ENCODE measurements at places on chromosomes 11 and 22. TPM values are rescaled to one million over a fixed set of nuclear protein-coding genes. Genes with fewer than 3 reads are reported as not detected.
A peak's percentile ranks its signal among the peaks of the same experiment; 100 is the strongest.

Gene PSMC3
- total RNA-seq = 211 TPM

GRCh38 chr22:42160830-42161696 is 30.5 kb upstream of the CYP2D6 start:
- no peak for DNase-seq

Gene POLR2F
- total RNA-seq = 162 TPM

DNA sequence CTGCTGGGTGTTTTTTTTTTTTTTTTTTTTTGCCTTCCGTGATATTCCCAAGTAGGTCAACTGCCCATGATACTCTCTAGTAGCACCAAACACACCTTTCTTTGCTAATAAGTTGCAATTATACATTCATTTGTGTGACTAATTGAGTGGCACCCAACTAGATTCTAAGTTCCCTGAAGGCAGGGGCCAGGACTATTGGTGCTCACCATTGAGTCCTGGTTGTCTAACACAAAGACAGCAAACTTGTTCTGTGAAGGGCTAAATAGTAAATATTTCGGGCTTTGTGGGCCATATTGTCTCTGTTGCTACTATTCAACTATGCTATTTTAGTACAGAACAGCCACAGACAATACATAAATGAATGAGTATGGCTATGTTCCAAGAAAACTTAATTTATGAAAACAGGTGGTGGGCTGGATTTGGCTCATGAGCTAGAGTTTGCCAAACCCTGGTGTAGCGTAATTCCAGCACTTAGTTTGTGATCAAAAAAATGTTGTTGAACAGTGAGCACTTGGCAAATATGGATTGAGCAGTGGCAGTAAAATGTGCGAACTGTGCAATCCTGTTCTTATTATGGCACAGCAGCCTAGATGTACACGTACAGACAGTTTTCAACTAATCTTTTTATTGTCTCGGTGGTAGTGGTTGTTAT is 11.3 kb downstream of the ENDOD1 start:
- no peak for DNase-seq

- no peak for DNase-seq
Observed at GRCh38 chr11:17807034-17807433, 72.5 kb downstream of the KCNC1 start.

DNA sequence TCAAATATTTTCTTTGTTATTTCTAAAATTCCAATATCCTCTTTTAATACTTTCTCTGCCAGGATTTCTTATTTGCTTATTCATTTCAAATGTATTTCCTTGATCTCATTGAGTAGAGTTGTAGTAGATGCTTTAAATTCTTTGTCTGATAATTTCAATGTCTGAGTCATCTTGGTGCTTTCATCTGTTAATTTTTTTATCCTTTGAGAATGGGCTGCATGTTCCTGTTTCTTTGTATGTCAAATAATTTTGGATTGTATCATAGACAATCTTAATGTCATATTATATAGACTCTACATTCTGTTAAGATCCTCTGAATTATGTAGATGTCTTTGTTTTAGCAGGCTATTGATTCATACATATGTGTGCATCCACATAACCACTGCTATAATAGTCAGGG is 57.5 kb downstream of the MYEOV start:
- DNase-seq = no peak

Gene SLC5A1
- total RNA-seq = not detected

DNA sequence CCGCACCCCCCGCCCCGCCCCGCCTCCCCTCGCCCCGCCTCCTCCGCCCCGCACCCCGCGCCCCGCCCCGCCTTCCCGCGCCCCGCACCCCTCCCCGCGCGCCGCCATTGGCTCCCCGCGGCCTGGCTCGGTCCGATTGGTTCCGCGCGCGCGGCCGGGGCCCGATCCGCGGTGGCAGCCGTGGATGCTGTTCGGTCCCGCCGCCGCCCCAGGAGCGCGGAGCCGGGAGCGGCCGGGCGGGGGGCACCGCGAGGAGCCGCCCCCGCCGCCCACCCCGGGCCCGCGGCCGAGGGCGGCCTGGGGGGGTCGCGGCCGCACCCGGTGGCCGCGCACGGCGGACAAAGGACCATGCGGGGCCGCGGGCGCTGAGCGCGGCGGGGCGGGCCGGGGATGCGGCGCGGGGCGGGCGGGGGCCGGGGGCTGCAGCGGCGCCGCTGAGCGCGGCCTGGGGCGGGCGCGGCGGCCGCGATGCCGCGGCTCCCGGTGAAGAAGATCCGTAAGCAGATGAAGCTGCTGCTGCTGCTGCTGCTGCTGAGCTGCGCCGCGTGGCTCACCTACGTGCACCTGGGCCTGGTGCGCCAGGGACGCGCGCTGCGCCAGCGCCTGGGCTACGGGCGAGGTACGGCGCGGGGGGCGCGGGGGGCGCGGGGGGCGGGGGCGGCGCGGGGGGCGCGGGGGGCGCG is at the start of gene B4GALNT4:
B4GALNT4 (plus strand) TSS at position 164 of the 683 bp plus-strand sequence; CDS start at position 469, 305 bp downstream.
- DNase-seq = peak; percentile 95

Gene SPI1
- 33.7 TPM for total RNA-seq

Gene BAIAP2L2
- total RNA-seq = 0.13 TPM

- DNase-seq = no peak
Observed at GRCh38 chr11:77175869-77176539, 48.0 kb downstream of the MYO7A start.

Gene TEAD1
- 17.7 TPM for total RNA-seq

Gene SMCO4
- total RNA-seq = 18.5 TPM

DNA sequence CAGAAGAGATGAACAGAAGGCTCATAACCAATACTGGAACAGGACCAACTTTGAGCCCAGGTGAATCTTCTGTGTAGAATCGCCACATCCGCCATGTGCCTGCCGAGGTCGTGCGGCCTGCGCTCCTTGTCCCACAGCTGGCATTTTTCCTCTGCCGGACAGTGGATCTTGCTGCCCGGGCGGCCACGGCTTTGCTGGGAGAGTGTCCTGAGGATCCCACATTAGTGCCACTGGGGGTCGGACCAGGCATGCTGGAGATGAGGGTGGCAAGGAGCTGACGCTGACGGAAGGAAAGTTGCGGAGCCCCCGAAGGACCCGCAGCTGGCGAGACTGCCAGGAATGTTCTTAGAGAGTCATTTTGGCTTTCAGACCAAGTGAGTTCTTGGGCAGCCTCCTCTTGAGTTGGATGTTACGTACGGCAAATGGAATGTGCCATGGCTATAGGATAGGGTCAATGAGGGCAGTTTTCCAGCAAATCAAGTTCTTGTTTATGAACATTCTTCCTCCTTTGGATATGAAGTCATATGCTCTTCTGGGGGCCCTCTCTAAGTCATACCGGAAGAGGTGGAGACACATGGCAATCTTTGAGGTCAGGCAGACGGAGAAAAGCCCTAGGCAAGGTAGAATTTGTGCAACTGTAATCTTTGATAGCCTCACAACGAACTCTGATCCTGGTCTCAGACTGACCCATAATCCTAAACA is 57.4 kb upstream of the NUP160 start:
- DNase-seq = no peak

- no peak for DNase-seq
Observed at GRCh38 chr11:119424775-119425174, 1.8 kb upstream of the THY1 start.

Gene AIFM3
- total RNA-seq = 0.20 TPM

- no peak for DNase-seq
Observed at GRCh38 chr11:92638678-92639077, 330.8 kb upstream of the MTNR1B start.

Gene OR52A1
- total RNA-seq = not detected

DNA sequence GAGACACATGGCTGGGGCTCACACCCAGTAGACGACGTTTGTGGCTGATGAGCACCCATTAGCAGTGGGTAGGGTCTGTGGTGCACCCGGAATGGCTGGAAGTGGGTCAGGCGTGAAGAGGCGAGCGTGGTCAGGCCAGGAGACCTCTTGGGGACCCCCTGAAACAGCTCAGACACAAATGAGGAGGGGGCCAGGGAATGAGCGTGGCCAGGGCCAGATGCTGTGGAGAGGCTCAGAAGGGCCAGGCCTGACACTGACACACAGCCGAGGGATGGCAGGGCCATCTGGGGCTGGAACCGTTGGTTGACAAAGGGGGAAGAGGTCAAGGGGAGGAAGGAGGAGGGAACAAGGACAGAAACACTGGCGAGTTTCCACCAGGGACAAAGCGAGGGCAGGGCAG is 162.8 kb downstream of the SHANK2 start:
- no peak for DNase-seq

DNA sequence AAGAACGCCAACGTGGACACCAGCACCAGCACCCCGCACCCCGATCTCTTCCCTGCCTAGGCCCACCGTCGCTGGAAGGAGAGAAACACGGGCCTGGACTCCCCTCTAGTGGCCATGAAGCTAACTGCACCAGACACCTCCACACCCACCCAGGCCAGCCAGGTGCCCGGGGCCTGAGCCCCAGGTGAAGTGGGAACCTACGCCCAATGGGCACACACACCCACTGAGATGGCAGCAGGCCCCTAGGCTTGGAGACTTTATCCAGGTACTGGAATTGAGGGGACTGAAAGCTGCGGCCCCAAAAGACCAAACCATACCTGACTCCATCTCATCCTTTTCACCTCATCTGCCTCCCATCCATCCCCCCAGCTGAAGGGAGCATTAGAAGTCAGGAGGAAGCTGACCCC is 81.0 kb downstream of the BUD13 start:
- DNase-seq = peak; percentile 81

DNA sequence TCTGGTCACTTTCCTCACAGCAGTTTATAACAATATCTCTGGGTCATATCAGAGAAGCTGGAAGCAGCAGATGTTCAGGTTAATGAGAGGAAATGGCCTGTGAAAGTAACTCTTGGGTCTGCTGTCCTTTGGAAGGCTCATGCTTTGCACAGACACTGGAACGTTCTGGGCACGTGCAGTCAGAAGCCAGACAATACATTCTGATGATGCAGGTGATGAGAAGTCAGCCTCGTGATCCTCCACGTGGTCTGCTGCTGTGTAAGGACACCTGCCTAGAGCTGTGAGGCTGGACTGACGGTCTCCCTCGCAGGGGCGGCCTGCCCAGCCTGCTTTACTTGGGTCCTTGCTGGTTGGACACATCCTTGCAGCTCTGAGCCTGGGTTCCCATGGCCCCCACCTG is 18.8 kb upstream of the ADORA2A start:
- DNase-seq = no peak

DNA sequence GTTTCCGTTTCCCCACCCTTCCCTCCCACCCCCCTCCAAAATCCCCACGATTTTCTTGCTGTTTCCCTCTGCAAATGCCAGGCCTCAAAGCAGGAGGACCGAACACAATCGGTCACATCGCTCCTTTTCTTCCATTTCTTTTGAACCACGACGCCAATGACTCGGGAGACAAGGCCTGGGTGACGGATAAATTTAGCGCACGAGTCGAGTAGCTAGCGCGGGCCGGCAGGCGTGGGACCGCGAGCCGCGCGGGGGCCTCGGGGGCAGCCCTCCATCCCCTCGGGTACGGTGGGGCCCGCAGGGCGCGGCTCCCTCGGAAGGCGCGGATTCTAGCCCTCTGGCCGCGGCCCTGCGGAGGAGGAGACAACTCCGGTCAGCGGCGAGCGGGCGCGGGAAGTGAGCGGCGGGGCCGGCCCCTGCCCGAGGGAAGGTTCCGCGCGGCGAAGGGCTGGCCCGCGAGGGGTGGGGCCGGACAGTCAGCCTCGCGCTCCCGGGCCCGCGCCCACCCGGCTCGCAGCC is 414 bp downstream of the JOSD1 start:
- DNase-seq = no peak

- no peak for DNase-seq
Observed at GRCh38 chr11:62902932-62903331, 18.2 kb downstream of the CHRM1 start.

DNA sequence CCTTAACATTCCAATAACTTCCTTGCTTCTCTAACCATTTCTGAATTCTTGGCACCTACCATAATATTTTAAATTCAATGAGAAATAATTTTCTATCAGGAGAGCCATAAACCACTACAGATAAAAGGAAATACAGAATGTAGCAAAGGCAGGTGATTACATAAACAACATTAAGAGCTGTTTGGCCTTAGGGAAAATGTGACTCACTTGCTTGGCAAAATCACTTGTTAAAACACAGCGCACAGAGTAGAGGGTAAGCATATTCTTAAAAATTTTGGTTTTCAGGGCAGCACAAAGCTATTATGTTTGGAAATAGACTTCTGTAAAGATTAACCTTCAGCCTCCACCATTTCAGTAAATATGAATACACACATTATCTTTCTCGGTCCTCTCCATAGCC is 26.4 kb downstream of the IZUMO1R start:
- DNase-seq = no peak

- DNase-seq = peak; percentile 13
Observed at GRCh38 chr11:58576887-58577471, 1.3 kb upstream of the LPXN start.

- no peak for DNase-seq
Observed at GRCh38 chr11:97912629-97913028, 1108.1 kb upstream of the CNTN5 start.

Gene PRODH
- total RNA-seq = not detected

Gene SLC22A6
- not detected for total RNA-seq

Gene NEFH
- total RNA-seq = 14.5 TPM

GRCh38 chr11:46277622-46278386 is at the start of gene CREB3L1:
Gene CREB3L1, plus strand, starts transcription at chr11:46277662. Its CDS starts 450 bp downstream, at chr11:46278112.
- DNase-seq = peak; percentile 79

- no peak for DNase-seq
Observed at GRCh38 chr22:43744700-43745410, 67.2 kb downstream of the EFCAB6 start.

DNA sequence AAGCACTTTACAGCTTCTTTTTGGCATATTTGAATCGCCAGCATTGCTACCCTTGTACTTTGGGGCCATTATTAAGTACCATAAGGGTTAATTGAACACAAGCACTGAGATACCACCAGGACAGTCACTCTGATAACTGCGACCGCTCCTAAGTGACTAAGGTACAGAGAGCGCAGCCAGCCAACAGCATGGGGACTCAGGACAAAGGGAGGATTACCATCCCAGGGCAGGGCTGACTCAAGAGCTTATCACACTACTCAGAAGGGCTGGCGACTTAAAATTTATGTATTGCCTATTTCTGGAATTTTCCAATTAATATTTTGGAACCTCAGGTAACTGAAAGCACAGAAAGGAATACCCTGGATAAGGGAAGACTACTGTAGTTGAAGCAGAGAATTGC is 479 bp downstream of the ZNF280A start:
- peak; percentile 97 for DNase-seq

DNA sequence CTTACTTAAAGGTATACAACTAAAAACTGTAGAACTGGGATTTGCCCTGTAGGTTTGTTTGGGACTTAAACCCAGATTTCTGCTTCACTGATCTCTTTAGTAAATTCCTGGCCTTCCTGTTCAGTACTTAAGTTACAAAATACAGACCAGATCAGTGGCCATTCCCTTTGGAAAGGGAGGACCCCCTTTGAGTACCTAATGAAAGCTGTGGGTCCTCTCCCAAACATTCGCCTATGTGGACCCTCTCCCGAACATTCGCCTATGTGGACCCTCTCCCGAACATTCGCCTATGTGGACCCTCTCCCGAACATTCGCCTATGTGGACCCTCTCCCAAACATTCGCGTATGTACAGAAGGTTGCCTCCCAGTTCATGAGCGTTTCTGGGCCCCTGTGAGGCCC is 10.3 kb downstream of the L3MBTL2 start:
- DNase-seq = no peak

DNA sequence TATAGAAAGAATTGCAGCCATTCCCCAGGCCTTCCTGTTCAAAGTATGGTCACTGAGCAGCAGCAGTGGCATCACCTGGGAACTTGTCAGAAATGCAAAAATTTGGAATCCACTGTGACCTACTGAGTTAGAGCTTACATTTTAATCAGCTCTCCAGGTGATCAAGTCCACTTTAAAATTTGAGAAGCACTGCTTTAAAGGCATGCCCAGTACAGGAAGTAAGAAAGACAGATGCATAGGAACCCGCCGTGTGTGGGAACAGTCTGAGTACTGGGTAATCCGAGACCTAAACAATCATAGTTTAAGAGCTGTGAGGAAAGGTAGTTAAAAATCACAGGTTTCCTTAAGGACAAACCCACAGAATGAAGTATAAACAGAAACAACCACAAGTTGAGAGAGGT is 462.4 kb downstream of the RAB38 start:
- no peak for DNase-seq

Measured in K562 (cell line).